Suprapubic skin (tissue), 4 donors: ENCODE measurements at places on chromosomes 2 and 18. TPM values are rescaled to one million over a fixed set of nuclear protein-coding genes. Genes with fewer than 3 reads are reported as not detected.

DNA sequence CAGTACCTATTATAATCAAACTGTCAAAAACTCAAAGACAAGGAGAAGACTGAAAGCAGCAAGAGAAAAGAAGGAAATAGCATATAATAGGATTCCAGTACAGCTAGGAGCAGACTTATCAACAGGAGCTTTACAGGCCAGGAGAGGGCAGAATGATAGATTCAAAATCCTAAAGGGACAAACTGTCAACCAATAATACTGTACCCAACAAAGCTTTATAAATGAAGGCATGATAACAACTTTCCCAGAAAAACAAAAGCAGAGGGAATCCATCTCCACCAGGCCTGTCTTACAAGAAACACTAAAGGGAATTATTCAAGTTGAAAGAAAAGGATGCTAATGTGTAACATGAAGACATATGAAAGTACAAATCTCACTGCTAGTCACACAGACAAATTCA is 42.0 kb downstream of the PDE1A start:
- H3K4me3 ChIP-seq, result no peak overlapping the region
- no peaks in the 10 kb centered on the region for H3K36me3 ChIP-seq
- H3K27ac ChIP-seq, result no peak overlapping the region
- no peak for DNase-seq
- H3K27me3 ChIP-seq, result no peaks in the 10 kb centered on the region

- H3K36me3 ChIP-seq, result peaks cover 10% of the 10 kb centered on the region
- H3K4me1 ChIP-seq, result peaks cover 16% of the 10 kb centered on the region
- H3K4me3 ChIP-seq, result no peak overlapping the region
- H3K27ac ChIP-seq, result no peak overlapping the region
- no peaks in the 10 kb centered on the region for H3K27me3 ChIP-seq
Measured at GRCh38 chr2:173929441-173929840, 35.7 kb downstream of the SP3 start.

GRCh38 chr2:31136732-31137131 is 1.5 kb downstream of the GALNT14 start:
- no peak overlapping the region for H3K4me3 ChIP-seq
- DNase-seq, result no peak
- peaks cover 47% of the 10 kb centered on the region for H3K27me3 ChIP-seq
- H3K27ac ChIP-seq, result no peak overlapping the region
- H3K36me3 ChIP-seq, result no peaks in the 10 kb centered on the region

GRCh38 chr2:27689424-27689823 is 25.7 kb downstream of the SLC4A1AP start:
- H3K4me1 ChIP-seq, result peaks cover 4% of the 10 kb centered on the region
- peaks cover 62% of the 10 kb centered on the region for H3K36me3 ChIP-seq
- no peak overlapping the region for H3K27ac ChIP-seq
- no peaks in the 10 kb centered on the region for H3K27me3 ChIP-seq
- no peak for DNase-seq

GRCh38 chr2:118269408-118270051 is 181.3 kb downstream of the INSIG2 start:
- H3K27ac ChIP-seq, result no peak overlapping the region
- H3K36me3 ChIP-seq, result no peaks in the 10 kb centered on the region
- no peak overlapping the region for H3K4me3 ChIP-seq
- peaks cover 6% of the 10 kb centered on the region for H3K27me3 ChIP-seq

GRCh38 chr2:148963461-148963860 is 75.0 kb upstream of the LYPD6B start:
- DNase-seq, result no peak
- no peak overlapping the region for H3K27ac ChIP-seq
- peaks cover 12% of the 10 kb centered on the region for H3K27me3 ChIP-seq

GRCh38 chr2:63257473-63257872 is 206.8 kb downstream of the OTX1 start:
- no peak overlapping the region for H3K27ac ChIP-seq
- H3K4me3 ChIP-seq, result no peak overlapping the region
- no peaks in the 10 kb centered on the region for H3K36me3 ChIP-seq
- no peaks in the 10 kb centered on the region for H3K4me1 ChIP-seq

DNA sequence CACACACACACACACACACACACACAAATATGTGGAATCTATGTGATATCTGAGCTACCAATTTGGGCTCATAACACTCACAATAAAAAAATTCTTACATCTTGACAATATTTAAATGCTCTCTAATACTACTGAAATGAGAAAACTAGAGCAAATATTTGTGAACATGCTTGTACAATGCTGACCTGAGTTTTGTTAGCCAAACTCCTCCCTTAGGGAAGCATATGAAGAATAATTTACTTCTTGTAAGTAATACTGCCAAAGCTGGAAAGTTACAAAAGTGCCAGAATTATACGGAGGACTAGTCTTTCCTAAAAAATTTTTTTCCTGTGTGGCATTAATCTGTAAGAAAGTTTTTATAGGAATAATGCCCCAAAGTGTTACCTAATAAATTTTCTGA is 18.5 kb downstream of the MBD2 start:
- H3K4me3 ChIP-seq, result no peak overlapping the region
- peaks cover 39% of the 10 kb centered on the region for H3K4me1 ChIP-seq
- H3K27ac ChIP-seq, result no peak overlapping the region
- peaks cover 25% of the 10 kb centered on the region for H3K36me3 ChIP-seq
- no peaks in the 10 kb centered on the region for H3K27me3 ChIP-seq

GRCh38 chr2:117760916-117761315 is 53.6 kb upstream of the DDX18 start:
- no peaks in the 10 kb centered on the region for H3K27me3 ChIP-seq
- no peak for DNase-seq
- H3K36me3 ChIP-seq, result no peaks in the 10 kb centered on the region
- no peaks in the 10 kb centered on the region for H3K4me1 ChIP-seq
- H3K27ac ChIP-seq, result no peak overlapping the region

SCN9A gene
- 1.1 TPM for total RNA-seq

CDCA7 gene
- 17.3 TPM for total RNA-seq

TXNDC2 gene
- total RNA-seq, result not detected

MATN3 gene
- total RNA-seq, result 0.72 TPM

ZBTB7C gene
- total RNA-seq, result 46.2 TPM

VWA3B gene
- total RNA-seq, result not detected

TXNL1 gene
- total RNA-seq, result 23.7 TPM

TMEM169 gene
- total RNA-seq, result 0.85 TPM
